Hematopoietic multipotent progenitor cell treated with erythropoietin and hydrocortisone succinate and interleukin-3 and kit ligand, for 8 days (in vitro differentiated cells): ENCODE measurements at places on chromosomes 12 and 14.

GRCh38 chr14:93759719-93760307 lies 28.5 kb downstream of the PRIMA1 start:
- DNase-seq: no peak

DNA sequence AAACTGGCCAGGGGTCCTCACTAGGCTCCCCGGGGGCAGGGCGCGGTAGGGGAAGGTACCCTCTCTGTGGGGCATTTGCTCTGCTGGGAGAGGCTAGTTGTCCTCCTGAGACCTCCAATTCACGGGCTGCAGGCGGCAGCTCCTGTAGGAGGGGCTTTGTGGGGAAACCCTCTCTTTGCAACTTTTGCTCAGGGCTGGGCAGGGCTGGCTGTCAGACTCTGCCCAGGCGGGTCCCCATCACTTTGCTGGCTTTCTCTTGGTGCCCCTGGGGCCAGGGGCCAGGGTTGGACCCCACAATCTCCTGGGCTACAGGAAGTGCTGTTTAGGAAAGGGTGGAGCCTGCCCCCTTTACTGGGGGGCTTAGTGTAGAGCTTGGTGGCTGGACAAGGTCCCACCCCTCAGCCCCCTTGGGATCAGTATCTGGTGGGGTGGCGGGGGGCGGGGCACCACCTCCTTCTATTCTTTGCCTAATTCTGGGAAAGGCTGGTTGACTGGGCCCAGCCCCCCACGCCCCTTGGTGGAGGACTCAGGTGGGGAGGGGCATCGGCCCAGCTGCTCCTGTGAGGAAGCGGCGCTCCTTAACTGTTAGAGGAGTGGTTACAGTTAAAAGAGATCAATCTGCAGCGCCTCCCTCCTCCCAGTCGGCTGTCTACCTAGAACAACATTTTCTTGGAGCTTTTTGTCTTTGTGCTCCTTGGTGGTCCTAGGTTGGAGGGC lies 918.7 kb downstream of the AACS start:
- no peak for DNase-seq

GRCh38 chr12:104733717-104734175 lies 224.3 kb downstream of the SLC41A2 start:
- peak; percentile 49 for DNase-seq

- no peak for DNase-seq
Observed at GRCh38 chr14:23172096-23172495, 11.4 kb downstream of the SLC7A8 start.

DNA sequence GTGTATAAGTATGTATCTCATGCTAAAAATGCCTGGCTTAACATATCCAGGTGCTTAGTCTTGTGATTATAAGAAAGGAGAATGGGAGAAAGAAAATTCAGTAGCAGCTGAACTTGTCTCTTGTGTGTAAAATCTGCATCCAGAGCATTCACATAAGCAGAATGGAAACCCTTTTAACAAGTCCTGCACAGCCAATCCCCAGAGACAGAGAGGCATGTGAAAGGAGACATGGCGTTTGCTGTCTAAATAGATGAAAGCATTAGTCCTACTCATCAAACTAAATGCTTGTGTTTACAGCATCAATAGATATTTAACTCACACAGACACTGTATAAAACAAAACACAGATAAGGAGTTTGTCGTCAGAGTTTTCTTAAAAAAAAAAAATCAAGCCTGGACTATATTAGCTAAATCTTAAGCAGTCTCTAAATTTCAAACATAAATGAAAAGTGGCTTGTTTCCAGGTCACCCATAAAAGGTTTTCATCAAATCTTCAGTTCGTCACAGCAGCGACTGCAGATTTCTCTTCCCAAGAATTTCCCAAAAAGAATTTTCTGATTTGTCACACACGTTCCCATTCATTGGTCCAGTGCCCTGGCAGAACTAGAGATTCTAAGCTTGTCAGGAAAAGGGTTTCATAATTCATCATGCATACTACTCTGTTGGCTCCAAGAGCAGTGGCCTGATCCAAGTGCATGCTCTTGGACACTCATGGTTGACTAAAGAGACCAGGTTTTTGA lies 249.2 kb downstream of the BTG1 start:
- no peak for DNase-seq

- DNase-seq: no peak
Observed at GRCh38 chr14:74566174-74567141, 45.6 kb downstream of the LTBP2 start.

- DNase-seq: no peak
Observed at GRCh38 chr14:90204516-90204915, 51.8 kb upstream of the PSMC1 start.

GRCh38 chr12:117499759-117500485 lies 138.5 kb upstream of the NOS1 start:
- no peak for DNase-seq

- no peak for DNase-seq
Observed at GRCh38 chr14:42241101-42241500, 634.4 kb downstream of the LRFN5 start.

DNA sequence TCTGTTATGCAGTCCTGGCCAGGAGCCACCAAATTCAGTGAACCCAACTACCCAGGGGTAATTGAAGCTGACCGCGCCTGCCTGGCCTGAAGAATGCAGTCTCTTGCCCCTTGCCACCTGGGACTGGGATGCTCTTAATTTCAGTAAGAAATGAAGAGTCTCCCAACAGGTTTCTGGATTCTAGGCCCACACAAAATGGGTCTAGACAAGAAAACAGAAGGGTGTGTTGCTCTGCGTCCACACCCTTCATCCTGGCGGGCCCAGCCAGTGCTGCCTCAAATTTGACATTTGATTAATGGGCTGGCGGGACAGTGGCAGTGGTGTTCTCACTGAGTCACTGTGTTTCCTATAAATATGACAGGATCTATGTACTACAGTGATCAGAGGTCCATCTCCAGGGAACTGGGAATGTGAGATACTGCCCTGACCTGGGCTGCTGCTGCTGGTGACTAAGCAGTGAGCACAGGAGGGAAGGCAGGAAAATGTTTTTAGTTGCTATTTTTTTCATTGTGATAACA lies 6.5 kb downstream of the TMEM253 start:
- peak; percentile 60 for DNase-seq

DNA sequence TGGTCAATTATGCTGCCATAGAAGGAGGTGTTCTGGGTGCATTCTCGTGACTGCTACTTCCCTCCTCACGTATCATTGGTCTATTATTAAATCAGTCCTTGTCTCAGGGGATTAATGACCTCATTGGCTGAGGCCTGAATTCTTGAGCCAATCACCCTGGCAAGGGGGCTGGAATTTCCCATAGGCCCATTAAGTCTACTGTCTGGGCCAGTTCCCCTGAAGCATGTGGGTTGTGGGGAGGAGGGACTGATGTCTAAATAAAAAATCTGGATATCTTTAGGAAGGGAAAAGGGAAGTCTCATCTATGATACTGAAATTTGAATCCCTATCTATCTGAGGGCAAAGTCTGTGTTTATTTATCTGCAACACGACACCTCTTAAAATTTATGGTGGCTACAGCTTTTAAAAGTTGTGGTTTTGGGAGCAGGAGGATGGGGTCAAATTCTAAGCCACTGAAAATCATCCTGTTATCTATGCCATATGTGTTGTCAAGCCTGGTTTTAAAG lies 71.9 kb downstream of the DYRK2 start:
- peak; percentile 1 for DNase-seq
